ENCODE measurements at places on chromosomes 1 and 21.

GRCh38 chr1:41878495-41878894, 40.2 kb downstream of the HIVEP3 start:
- DNase-seq = no peak

DNA sequence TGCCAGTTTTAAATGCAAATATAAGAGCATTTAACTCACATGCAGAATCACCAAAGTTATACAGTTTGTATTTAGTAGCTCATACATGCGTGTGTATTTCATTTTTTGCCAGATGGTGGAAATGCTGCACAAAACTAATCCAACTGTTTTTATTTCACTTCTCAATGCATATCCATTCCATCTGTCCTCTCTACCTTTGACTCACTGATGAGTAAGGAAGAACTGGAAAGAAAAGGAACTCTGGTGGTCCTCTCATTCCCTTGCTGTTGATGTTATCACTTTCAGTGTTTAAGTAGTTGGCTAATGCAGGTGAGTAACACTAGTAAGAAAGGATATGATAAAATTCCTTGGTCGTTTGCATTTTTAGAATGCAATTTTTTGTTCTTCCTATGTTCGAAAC, 5.7 kb upstream of the SLC1A7 start:
- DNase-seq = no peak

DNA sequence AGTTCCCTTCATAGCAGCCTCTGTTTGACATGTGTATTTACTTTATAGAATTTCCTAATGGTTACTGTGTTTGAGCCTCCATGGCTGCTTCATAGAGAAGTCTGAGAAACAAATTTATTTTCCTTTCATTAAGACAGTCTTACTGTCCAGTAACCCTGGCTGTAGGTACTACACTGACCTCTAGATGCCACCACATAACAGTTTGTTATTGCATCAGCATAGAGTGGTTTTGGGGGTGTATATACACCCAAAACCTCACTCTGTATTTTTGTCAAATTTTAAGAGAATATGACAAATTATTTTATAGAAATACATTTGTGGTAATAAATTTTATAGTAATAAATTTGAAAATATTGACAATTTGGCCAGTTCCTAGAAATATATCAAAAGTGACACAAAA, 57.3 kb downstream of the OBSCN start:
- no peak for DNase-seq

DNA sequence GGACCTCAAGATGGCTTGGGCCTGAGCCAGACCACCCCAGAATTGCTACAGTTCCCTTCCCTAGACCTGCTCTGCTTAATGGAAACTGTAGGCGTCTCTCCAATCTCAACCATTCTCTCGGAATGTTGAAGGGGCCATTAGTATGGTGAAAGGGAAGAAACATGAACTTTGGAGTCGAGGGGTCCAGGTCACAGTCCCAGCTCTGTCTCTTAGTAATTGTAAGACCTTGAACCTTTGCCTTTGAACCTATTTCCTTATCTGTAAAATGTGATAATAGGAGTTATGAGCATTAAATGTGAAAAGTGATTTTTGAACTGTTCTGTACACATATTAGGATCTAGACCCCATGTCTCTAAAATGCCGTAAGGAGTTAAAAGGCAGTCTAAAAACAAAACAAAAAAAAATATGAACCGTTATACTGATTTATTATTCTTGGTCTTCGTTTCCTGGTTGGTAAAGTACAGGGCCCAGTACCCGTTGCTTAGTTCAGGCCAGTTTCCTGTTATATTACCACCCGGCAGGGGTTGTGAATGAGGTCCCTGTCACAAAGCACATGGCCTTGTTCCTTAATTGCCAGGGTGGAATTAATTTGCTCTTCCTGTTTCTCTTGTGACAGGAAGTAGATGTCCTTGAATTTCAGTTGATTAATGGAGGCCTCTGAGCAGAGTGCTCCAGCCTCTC, 42.3 kb downstream of the TCEANC2 start:
- DNase-seq = peak; percentile 42

- DNase-seq = no peak
Observed at GRCh38 chr1:228370941-228371740, 35.5 kb downstream of the TRIM11 start.

All from NCI-H2029 (cell line).